ENCODE measurements at places on chromosomes 6 and 20.
A peak's percentile ranks its signal among the peaks of the same experiment; 100 is the strongest.

GRCh38 chr6:150307520-150307919 lies 61.3 kb upstream of the IYD start:
- no peak for DNase-seq

DNA sequence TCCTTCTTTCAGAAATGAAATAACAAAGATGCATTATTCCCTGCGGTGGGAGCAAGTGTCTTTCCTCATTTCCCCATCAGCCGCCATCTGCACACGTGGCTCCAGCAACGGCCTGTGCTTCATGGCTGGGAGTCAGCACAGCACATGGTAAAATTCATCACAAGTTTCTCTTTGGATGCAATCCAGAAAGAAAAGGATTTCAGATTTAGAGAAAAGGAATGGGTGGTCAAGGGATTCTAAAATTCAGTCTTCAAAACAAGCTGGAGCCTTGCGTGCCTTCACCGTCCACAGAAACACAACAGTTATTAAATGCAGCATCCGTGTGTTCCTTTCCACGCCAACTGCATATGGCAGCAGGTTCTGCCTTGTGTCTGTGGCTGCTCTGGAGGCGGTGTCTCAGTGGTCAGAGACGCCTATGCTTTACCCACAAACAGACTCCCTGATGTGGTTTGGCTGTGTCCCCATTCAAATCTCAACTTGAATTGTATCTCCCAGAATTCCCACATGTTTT lies 107.6 kb downstream of the THBS2 start:
- no peak for DNase-seq

DNA sequence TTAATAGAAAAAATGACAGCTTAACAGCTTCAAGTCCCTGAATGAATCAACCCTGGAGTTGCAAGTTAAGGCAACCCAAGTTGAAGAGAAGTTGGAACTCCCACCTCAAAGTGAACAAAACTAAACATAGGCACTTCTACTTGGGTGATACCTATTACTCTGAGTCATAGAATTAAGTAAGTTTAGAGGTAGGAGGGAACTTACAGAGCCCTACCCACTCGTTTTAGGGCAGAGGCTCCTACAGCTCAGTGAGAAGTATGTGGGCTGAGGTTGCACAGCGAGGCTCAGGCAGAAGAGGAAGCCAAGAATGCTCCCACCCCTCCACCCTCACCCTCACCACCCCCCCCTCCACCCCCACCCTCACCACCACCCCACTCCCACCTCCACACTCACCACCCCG lies 42.2 kb downstream of the NFATC2 start:
- no peak for DNase-seq

DNA sequence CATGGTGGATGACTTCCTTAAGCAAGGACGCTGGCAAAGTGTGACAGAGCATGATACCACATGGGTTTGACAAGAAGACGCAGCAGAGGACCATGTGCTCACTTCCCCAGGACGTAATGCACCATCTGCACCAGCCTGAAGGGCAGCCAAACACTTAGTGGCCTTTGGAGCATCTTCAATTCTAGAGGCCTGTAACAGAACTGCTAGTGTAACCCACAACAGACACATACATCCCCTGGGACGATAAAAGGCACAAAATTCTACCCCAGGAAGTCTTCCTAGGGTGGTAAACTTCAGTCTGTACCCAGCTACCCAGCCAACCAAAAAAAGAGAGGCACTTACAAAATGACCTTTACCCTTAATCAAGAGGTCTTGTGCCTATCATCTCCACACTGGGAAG lies 9.2 kb upstream of the CPNE1 start:
- no peak for DNase-seq

- DNase-seq = no peak
These were observed 16.9 kb upstream of the HBS1L start for GRCh38 chr6:135071541-135071940.

DNA sequence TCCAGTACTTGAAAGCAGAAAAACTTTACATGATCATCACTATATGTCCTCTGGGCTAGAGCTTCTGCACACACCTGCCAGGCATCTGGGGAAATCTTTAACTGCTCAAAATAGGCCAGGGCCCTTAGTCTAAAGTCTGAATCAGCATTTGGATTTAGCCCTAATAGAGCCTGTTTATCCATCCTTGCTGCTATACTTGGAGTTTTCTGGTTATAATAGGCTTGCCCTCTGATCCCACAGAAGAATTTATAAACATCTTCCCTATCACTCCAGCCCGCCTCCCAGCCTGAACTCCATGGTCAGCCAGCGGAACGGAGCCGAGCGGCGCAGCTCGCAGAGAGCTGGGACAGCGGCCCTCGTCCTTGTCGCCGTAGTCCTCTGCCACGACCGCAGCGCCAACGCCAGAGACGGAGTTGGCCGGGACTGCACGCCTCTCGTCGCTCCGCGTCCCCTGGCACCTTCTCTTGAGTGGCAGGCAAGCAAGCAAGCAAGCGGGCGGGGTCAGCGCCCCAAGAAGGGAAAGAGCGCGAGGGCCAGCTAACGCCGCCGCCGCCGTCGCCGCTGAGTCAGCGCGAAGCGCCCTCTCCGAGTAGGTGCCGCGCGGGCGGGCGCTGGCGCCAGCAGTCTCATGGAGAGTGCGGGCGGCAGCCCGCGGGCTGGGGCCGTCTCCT lies 25.4 kb upstream of the ASIP start:
- DNase-seq = peak; percentile 33

DNA sequence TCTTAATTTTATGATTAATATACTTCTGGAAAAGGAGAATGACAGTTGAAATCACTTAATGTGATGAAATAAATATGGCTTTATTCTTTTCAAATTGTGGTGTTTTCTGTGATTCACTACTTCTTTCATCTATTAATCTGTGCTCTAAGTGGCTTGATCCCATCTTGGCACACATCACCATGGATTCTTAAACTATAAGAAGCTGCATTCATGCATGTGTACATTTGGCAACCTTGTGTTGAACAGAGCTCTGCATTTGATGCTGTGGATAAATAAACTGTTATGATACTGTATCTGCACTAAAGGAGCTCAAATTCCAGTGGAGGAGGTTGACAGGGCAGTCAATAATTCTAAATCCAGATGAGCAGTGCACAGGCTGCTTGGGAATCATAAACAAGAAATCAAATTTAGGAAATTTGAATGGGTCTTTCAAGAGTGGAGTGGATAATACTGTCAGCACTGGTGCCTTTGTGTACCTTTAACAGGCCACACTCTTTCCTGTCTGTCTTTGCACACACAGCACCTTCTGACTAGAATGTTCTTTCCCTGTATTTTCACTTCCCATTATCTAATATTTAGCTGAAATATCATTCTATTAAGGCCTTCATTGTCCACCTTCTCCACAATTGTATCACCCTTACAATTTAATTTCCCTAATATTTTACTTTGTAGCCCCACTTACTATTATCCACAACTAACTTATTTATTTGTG lies 252.9 kb downstream of the GRM1 start:
- no peak for DNase-seq

- DNase-seq = no peak
These were observed 745.1 kb upstream of the MARCKS start for GRCh38 chr6:113112086-113112485.

DNA sequence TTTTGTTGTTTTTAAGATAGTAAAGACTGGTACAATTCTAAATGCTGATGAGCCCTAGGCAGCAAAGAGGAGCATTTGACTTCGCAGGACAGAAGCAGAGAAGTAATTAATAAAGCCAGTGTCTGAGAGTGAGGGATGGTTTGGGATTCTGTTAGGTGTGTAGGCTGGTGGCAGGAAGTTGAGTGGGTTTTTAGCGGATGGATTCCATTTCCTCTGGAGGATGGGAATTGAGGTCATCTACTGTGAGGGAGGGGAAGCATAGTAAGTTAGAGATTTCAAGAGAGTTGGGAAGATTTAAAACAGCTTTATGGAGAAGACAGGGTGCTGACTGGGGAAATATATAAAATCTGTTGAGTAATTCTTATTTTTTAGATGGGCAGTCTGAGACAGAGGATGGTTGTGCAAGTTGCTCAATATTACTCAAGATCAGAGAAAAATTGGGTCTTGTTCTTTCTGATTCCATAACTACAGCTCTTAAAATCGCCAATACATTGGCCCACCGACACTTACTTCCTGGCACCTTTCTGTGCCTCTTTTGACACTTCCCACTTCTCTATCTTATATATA lies 48.8 kb downstream of the PRL start:
- no peak for DNase-seq

- DNase-seq = no peak
These were observed 19.9 kb downstream of the SRSF6 start for GRCh38 chr20:43477619-43478018.

- no peak for DNase-seq
These were observed 611.0 kb downstream of the DOK5 start for GRCh38 chr20:55086421-55086820.

DNA sequence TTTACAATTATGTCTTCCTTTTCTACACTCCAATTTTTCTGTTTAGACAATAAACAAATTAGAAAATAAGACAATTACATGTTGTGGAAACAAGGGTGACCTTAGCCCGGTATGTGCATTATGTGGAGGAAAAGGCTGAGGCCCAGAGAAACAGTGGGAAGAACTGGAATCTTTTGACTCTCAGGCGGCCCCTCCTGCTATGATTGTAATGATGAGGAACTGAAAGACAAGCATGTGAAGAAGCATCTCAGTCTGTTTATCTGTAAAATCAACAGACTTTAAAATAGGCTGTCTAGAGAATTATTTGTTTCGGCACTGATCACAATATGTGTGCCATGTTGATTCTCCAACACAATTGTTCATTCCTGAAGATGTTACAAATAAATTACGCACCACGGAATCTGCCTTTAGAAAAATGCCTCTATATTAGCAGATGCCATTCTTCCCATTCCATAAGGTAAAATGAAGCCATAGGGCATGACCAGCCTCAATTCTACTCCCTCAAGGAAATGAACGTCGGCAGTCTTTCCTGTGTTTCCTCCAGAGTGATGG lies 1201.6 kb upstream of the CITED2 start:
- no peak for DNase-seq
